AG08395 (cell line): ENCODE measurements at places on chromosomes 2 and 18.
A peak's percentile ranks its signal among the peaks of the same experiment; 100 is the strongest.

DNA sequence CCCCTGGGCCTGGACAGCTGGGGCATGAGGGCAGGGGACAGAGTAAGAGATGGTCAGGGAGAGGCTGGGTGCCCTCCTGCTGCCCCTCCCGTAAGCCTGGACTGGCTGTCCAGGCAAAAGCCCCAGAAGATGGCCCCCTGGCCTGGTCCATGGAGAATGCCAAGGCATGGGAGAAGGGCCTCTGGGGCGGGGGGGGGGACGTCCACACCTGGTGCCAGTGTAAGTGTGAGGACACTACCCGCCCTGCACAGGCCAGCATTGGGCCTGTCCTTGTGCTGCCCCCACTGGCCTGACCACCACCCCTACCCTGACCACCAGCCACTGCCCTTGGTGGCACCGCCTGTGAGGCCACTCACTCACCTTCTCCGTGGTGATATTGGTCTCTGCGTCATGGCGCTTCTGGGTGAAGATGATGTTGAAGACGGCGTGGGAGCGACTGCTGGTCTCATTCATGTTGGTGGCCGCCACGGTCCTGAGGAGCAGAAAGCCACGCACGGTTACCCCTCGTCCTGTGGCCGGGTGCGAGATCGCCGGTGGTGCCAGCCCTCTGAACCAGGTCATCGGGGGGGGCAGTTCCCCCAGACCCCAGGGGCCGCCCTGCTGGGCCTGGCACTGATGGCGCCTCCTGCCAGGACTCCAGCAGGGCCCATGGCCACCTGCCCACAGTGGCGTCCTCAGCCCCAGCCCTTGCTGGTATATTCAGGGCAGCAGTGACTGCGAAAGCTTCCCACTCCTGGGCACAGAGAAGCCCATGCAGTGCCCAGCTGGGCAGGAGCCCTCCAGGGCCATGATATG lies 35.2 kb downstream of the KIF1A start:
- DNase-seq = no peak

- no peak for DNase-seq
Measured at GRCh38 chr18:24814521-24814920, 354.1 kb downstream of the HRH4 start.

- no peak for DNase-seq
Measured at GRCh38 chr2:119490653-119491195, 33.6 kb downstream of the SCTR start.

DNA sequence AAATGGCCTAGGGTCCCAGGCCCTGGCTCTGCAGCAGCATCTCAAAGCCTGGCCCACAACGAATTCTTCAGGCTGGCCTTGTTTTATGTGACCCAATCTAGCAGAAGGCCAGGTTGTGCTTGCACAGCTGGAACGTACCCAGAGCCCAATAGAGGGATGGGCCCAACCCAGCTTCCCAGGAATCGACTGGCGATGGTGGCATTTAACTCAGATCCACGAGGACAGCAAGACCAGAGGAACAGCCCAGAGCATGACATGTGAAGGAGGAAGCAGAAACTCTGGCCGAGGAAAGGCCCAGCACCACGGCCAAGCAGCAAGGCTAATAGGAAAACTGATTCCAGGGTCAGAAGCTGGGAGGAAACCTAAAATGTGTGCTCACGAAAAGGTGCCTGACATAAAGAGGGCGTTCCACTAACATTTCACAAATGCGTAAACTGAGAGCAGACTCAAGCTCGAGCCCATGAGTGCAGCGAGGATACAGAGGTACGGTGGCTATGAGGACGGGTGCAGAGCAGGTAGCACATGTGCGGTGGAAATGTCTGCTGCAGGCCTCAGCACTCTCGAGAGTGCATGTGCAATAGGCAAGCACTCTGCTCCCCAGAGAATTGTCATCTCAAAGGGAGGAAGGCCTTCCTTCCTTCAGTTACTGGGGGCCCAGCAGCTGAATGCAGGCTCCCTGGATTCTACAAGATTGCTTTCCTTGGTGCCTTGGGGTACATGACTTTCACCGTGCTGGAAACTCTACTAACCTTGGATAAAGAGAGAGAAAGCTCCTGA lies 156.9 kb upstream of the GLI2 start:
- DNase-seq = no peak

DNA sequence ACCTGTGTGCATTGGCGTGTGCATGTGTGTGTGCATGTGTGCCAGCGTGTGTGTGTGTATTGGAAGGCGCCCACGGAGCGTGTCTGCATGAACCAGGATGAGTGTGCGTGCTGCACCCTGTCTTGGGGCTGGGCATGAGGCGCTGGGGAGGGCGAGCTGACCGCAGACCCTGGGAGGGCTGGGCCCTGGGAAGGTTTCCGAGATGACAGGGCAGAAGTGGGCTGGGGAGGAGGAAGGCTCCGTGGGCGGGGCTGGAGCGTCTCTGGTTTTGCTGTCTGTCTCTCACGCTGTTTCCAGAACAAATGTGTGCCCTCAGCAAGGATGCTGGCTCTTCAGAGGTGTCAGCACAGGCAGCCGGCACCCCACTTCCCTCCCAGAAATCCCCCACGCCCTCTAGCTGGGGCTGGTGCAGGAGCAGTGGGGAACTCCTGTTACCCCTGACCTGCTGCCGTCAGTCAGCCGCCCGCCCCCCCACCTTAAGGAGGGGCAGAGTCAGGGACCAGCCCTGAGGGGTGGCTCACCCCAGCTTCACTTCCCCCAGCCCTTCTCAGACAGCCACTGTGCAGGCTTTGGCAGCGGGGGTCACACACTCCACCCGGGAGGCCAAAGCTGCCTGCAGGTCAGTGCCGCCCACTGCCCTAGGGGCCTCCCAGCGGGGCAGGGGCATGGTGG lies at the start of gene GPR35:
Gene GPR35, plus strand, starts transcription at position 531 of the 672 bp plus-strand sequence. CDS start 4,473 bp downstream, outside the sequence.
- DNase-seq = peak; percentile 89

DNA sequence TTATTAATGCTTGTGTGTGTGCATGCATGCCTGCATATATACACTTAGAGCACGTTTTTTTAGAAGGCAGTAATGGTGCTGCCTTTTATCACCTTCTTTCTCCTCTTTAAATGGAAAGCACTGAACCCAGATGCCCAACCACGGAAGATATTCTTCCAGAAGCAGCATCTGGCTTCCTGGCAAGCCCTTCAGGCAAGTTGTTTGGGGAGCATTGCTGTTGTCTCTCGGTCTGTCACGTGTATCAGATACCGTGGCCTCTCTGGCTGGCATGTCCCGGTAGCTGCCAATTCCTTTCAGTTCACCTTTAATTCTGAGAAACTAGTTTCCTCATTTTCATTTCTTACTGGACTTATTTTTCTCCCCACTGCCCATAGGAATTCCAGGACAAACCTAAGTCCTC lies 587.8 kb downstream of the ARHGAP15 start:
- peak; percentile 29 for DNase-seq

DNA sequence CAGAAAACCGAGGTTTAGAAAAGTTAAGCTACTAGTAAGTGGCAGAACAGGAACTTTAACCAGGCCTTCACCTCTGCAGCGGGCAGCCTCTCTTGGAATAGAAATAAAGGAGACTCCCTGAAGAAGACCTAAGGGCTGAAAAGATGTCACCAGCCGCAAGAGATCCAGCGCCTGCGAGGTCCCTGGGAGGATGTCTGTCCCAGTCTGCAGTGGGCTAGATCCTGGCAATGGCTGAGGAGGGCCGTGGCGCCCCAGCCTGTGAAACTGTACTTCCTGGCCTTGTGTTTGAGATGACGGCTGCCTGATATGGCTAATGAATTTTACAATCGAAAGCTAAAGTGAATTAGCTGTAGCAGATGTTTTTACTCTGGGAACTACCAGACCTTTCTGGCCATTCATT lies 300.6 kb upstream of the SALL3 start:
- DNase-seq = no peak

DNA sequence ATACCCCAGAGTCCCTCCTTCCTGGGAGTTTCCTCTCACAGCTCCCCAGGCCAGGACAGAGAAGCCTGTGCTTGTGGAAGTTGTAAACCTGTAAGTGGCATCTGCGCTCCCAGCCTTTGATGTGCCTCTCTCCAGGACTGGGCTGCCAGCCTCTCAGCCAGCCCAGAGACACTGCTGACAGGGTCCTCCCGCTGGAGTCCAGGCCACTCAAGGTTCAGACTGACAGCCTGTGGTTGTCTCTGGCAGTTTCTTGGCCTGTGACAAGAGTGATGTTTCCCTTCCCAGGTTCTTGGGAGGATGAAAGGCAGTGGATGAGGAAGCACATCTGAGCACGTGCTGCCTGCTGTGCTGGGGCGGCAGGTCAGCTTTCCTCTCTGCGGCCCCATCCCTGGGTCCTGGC lies 3.0 kb downstream of the SLC35F6 start:
- DNase-seq = no peak

- peak; percentile 76 for DNase-seq
Measured at GRCh38 chr2:203909261-203909967, 27.1 kb upstream of the ICOS start.

DNA sequence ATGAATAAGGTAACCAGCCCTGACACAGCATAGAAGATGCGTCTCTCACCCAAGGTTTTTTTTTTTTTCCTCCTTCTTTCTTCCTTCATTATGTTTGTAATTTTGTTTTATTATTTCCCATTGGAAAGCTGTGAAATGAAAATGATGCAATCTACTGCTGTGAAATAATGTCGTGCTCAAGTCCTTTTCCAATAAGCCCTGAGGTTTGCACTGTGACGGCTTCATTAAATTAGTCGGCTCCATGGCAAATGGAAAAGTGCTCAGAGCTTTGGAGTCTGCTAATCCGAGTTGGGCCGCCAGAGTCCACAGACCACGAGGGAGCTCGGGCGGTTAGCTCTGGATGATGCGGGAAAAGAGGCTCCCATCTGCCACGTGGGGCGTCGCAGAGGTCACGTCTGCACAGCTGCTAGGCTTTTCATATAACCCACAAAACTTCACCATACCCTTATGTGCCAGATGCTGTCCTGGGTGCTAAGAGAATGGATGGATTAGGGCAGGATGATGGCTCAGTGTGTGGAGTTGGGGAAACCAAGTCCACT lies 92.3 kb upstream of the CAPN13 start:
- no peak for DNase-seq

DNA sequence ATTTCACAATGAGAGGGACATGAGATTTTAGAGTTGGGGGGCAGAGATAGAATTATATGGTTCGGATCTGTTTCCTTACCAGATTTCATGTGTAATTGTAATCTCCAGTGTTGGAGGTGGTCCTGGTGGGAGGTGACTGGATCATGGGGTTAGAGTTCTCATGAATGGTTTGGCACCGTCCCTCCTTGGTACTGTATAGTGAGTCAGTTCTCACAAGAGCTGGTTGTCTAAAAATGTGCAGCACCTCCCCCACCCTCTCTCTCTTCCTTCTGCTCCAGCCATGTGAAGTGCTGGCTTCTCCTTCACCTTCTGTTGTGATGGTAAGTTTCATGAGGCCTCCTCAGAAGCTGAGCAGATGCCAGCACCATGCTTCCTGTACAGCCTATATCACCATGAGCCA lies 138.1 kb downstream of the SCG2 start:
- no peak for DNase-seq

GRCh38 chr18:25830787-25831186 lies 259.6 kb downstream of the SS18 start:
- peak; percentile 86 for DNase-seq

DNA sequence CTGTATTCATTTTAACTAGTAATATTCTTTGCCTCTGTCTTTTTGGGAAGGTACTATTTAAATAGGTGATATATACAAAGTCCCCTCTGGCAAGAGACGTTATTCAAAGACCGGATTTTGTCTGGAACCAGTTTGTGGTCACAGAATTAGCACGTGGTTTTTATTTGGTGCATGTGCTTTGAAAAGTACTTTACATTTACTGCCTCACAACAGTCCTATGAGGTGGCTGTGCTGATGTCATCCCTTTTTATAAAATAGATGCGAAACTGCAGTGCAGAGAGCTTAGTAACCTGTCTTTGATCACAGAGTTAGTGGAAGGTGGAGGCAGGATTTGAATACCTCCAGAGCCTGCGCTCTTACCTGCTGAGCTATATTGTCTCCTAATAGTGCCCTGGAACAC lies 4.0 kb downstream of the LPIN1 start:
- DNase-seq = no peak

GRCh38 chr2:25294573-25295462 lies 46.9 kb downstream of the DNMT3A start:
- DNase-seq = peak; percentile 58

- no peak for DNase-seq
Measured at GRCh38 chr18:3148930-3149535, 70.7 kb downstream of the MYOM1 start.

DNA sequence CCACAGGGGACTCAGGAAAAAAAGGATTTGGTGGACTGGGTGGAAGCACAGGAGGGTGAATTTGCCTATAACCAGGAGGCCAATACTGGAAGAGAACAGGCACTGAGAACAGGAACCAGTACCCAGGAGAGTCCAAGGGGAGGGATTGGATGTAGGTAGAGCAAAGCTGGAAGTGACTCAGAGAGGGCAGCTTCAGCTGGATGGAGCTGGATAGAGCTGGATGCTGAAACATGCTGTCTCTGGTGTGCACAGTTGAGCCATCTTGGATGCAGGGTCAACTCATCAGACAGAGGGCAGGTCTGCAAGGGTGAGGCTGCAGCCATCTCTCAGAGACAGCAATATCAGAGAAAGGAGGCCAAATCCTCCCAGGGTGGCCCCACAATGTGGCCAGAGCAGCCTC lies 134.0 kb downstream of the GALNT14 start:
- DNase-seq = no peak

DNA sequence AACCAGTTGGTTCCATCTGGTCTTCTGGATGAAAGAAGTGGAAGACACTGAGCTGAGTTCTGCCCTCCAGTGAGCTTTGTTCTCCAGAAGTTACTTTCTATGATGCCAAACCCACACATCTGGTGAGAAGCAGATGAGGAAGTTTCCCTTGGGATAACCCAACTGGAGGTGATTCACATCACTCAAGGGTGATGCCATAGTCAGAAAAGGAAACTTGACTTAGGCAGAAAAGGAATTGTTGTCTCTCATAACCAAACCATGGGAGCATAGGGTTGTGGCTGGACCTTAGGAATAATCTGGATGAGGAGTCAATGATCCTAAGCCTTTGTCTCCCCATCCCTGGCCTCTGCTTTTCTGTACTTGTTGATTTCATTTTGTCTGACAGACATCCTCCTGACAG lies 43.7 kb downstream of the CDC42EP3 start:
- no peak for DNase-seq

GRCh38 chr2:227363756-227364155 lies 15.3 kb downstream of the TM4SF20 start:
- no peak for DNase-seq

DNA sequence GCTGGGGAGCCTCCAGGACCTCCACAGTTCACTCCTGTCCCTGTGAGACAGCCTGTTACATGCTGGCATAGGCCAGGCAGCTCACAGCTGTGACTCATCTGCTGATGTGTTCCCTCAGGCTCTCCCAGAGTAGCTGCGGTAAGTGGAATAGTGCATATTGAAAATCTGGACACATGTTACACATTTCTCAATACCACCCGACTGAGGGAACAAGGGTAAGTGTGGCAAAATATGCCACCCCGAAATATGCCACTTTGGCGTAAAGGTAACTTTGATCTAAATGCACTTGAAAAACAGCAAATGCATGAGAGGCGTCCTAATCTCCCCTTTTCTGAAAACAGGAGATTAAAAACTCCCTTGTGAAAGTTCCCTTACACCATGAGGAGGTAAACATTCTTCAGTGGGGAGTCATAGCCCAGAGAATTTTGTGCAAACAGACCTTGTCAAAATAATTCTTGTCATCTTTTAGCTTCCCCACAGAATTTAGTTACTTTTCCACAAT lies 557.9 kb downstream of the CCDC85A start:
- peak; percentile 92 for DNase-seq

GRCh38 chr2:127584047-127584446 lies 48.6 kb downstream of the MYO7B start:
- no peak for DNase-seq

- DNase-seq = peak; percentile 44
Measured at GRCh38 chr2:190451561-190452176, 43.5 kb downstream of the MFSD6 start.
